ENCODE measurements at places on chromosomes 1 and 21.

GRCh38 chr1:54861070-54861761 is 25.8 kb downstream of the DHCR24 start:
- DNase-seq = no peak

DNA sequence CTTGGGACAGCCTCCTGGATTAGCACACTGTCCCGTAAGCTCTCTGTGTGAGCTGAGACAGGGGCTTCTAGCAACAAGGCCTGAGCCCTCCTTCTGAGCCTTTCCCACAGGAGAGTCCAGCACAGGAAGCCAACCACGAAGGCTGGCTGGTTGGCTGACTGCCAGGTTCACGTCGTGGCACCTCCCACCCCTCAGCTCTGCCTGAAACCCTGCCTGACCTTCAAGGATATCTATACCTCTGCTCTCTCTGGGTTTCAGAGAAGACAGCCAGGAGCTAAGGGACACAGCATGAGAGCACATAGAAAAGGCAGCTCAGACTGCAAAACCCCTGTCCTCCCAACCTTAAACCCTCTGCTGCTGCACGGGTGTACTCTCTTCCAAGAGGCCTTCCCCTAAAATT is 13.9 kb downstream of the DLGAP3 start:
- DNase-seq = no peak

GRCh38 chr1:15043934-15044333 is 109.6 kb upstream of the TMEM51 start:
- no peak for DNase-seq

GRCh38 chr1:66317248-66317515 is 216.8 kb upstream of the SGIP1 start:
- DNase-seq = no peak

Data from activated CD4-positive, alpha-beta memory T cell treated with anti-CD3 and anti-CD28 coated beads for 36 hours (primary cell).